ENCODE measurements at places on chromosomes 2 and 18.

DNA sequence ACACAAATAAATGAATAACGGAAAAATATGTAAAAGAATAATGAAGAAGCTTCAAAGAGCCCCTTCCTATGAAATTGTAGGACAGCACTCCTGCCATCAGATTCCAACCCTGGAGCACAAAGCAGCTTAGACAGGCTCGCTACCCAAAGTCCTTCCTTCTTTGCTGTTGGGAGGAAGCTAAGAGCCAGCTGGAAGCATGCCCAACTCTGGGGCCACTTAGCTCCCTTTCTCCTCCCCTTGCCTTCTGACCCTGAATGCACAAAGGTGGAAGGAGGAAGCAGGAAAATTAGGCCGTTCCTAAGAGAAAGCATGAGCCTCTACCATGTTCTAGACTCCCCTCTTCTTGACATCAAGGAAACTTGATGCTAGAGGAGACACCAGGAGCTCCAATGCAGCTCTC, 700.8 kb downstream of the RNF144A start:
- no peak for DNase-seq

GRCh38 chr2:18398833-18399232, 161.6 kb downstream of the RDH14 start:
- DNase-seq = no peak

DNA sequence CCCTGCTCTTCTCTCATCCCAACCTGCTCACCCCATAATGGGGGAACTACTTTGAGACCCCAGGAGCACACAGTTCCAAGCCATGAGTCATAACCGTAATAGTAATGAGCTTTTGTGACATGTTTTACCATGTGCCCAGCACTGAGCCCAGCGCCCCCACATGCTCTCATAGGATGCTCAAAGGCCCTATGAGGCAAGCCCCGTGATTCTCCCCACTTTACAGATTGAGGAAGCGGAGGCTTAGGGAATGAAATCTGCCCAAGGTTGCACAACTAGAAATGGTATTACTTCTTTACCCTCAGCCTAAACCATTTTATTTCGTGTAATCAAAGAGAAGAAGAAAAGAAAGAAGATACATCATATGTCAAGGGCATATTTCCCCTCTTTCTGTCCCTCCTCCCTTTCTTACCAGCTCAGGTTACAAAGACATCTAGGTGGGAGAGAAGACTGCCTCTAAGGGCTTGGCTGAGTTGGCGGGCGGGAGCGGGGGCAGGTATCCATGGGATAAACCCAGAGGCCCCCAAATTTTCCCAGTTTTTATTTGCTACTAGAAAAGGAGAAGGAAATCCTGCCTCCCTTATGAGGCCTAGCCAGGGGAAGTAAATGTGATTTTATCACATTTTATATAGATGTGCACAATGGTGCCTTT, 24.2 kb downstream of the BCL11A start:
- no peak for DNase-seq

DNA sequence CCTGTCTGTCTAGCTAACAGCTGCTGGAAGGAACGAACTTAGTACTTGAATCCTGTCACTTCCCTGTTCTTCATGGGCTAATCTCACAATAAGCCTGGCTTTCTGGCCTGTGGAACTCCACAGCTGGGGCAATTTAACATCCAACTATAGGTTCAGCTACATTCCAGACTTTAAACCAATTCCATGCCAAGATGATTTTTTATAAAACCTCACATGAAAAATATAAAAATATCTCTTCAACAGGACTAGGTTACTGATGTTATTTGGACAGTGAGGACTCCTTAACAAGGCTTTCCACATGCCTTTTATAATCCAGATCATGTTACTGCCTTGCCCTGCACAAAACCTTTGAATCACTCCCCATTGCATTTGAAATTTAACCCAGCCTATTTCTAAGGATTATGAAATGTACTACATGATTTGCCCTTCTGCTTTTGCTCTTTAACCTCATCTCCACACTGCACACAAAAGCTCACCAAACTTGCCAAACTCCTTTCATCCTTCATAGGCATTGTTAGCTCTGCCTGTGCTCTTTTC, 863.2 kb upstream of the CHAC2 start:
- no peak for DNase-seq
